ENCODE measurements at places on chromosomes 5 and 9. TPM values are rescaled to one million over a fixed set of nuclear protein-coding genes. Genes with fewer than 3 reads are reported as not detected.

Gene AQP7
- 3.7 TPM for total RNA-seq

Gene AMBP
- not detected for total RNA-seq

Gene PCDHB14
- 0.55 TPM for total RNA-seq

Gene CYLC2
- total RNA-seq, result not detected

Gene SMIM32
- not detected for total RNA-seq

Gene PTGR1
- total RNA-seq, result 79.1 TPM

Gene CDX1
- total RNA-seq, result not detected

Gene NME5
- total RNA-seq, result 1.4 TPM

Gene ARID3C
- not detected for total RNA-seq

Gene LAMC3
- 0.12 TPM for total RNA-seq

Gene C9orf50
- not detected for total RNA-seq

Gene FOXD4
- total RNA-seq, result 0.42 TPM

Gene EGFLAM
- 1.6 TPM for total RNA-seq

Gene PHYHD1
- total RNA-seq, result 0.30 TPM

Gene KIF12
- total RNA-seq, result 0.97 TPM

Gene PCAT7
- total RNA-seq, result not detected

Gene PPP3R2
- not detected for total RNA-seq

Gene PRDM9
- total RNA-seq, result not detected

Gene PCDHGA12
- 9.9 TPM for total RNA-seq

Gene HSPB3
- total RNA-seq, result not detected

Gene PTGDS
- not detected for total RNA-seq

Gene TAS2R1
- total RNA-seq, result not detected

Gene UAP1L1
- total RNA-seq, result 38.1 TPM

Gene CNTNAP3
- total RNA-seq, result 19.4 TPM

Gene PCA3
- total RNA-seq, result 0.32 TPM

Gene OLFML2A
- 1.1 TPM for total RNA-seq

Gene ENHO
- total RNA-seq, result not detected

Gene DIPK1B
- total RNA-seq, result 242 TPM

Gene MAST4
- total RNA-seq, result 120 TPM

Gene GMCL2
- total RNA-seq, result not detected

Gene CDHR2
- not detected for total RNA-seq

Gene OTULIN
- 34.7 TPM for total RNA-seq

Gene SPINK4
- total RNA-seq, result not detected

Gene SEC24A
- 28.6 TPM for total RNA-seq
